ENCODE measurements at places on chromosomes 3 and 15. TPM values are rescaled to one million over a fixed set of nuclear protein-coding genes. Genes with fewer than 3 reads are reported as not detected.

DNA sequence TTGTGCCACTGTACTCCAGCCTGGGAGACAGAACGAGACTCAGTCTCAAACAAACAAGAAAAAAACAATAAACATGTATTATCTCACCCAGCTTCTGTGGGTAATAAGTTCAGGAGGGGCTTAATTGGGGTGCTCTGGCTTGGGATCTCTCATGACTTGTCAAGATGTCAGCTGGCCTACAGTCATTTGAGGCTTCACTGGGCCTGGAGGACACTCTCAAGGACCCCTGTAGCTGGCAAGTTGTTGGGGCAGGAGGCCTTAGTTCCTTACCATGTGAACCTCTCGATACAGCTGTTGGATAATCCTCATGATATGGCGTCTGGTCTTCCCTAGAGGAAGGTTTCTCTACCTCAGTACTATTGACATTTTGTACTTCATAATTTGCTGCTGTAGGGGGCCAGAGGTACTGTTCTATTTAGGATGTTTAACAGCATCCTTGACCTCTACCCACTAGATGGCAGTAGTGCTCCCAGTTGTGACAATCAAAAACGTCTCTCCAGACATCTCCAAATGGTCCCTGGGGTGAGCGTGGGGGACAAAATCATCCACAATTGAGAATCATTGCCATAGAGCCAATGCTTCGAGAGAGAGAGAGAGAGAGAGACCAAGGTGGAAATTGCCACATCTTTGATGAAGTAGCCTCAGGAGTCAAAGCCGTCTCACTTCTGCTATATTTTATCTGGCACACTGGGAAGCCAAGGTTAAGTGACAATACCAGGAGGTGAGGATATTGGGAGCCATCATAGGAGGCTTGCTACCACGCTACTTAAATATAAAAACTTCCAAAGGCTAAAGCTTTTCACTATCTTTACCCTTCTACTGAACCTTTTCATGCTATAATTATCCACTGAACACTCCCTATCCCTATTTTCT, 23.9 kb upstream of the SLTM start:
- DNase-seq = peak; percentile 35

DNA sequence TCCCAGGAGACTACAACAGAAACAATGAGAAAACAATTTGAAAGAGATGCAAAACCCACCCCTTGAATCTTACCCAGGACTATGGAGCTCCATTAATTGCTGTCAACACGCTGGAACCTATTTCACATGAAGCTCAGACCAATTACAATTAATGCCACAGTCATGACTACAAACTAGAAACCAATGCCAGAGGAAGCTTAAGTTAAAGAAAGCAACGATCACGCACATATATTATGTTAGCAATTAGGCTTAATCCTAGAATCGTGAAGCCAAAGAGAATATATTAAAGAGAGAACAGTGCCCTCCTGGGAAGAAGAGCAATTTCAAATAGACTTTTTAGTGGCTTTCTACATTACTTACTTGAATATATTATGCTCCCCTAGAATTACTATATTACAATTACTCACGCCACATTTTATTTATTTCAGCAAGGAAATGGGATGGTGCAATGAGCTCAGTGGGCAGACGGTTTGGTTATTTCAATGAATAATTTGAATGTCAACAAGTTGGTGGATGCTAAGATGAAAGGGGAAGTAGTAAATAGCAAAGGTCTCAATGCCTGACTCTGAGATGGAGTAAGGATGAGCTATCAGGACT, 125.5 kb downstream of the GREM1 start:
- DNase-seq = no peak

- no peak for DNase-seq
Observed at GRCh38 chr15:38226608-38227266, 25.9 kb upstream of the SPRED1 start.

DNA sequence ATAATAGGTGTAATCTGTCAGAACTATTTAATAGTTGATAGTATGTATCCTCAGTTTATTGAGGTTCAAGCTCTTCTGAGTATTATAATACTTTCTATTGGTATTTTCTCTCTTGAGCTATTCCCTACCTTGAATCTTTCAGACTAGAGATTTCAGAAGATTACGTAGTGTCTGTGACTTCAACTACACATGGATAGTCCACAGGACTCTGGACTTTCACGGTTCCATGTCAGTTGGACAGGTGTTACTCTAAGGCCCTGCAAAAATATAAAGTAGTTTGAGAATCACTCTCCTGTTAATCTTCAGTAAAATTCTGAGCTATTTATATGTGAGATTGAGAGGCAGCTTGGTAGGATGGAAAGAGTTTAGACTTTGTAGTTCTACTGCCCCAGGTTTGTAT, 353.5 kb upstream of the TPRG1 start:
- no peak for DNase-seq

- DNase-seq = no peak
Observed at GRCh38 chr3:146472611-146473010, 3.2 kb upstream of the PLSCR2 start.

DNA sequence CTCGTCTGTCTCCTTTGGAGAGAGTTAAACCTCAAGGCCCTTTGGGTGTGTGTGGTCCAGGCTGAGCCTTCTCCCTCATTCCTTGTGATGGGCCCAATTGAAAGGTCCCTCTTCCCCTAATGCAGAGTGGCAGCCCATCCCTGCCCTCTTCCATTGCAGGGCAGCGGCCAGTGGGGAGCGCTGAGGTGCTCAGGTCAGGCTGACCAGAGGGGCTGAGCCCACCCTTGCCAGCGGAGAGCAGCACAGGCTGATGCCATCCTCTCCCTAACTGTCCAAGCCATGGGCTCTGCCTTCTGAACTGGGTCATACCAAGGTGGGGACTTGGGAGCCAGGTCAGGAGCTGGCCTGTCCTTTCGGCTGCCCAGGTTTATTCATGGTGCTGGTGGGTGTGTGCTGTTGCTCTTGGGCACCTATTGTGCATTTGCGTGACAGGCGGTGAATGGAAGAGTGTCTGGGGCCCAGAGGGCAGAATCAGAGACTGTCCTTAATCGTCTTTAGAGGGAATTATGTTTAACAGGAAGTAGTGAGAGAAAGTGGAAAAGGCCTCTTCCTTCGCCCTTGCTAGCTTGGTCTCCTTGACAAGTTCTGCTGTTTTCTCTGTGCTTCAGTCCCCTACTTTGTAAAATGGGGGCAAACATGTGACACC, 96.9 kb downstream of the VGLL4 start:
- no peak for DNase-seq

GRCh38 chr15:79310612-79310984, 314 bp upstream of the TMED3 start:
- DNase-seq = peak; percentile 20

DNA sequence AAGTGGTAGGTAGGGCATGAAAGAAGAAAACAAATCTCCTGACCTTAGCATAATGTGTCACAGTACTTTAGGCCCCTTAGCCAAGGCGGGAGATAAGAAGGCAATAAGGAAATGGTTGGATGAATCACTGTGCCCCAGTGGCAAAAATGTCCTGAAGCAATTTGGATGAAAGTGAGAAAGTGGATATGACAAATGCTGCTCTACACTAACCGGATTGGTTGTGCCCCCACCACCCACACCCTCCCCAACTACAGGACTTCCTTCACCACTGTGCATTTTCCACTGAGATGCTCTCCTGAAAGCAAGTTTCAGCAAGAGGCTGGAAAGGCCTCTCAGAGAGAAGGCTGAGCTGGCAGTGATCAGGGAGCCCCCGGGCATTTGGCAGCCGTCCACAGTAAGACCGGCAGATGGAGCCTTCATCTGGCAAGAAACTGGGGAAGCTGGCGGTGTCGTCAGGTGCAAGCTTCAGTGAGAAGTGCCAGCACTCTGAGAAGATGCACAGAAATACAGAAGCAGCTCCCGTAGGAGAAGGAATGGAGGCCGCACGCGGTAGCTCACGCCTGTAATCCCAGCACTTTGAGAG, 63.8 kb downstream of the ATP1B3 start:
- peak; percentile 21 for DNase-seq

DNA sequence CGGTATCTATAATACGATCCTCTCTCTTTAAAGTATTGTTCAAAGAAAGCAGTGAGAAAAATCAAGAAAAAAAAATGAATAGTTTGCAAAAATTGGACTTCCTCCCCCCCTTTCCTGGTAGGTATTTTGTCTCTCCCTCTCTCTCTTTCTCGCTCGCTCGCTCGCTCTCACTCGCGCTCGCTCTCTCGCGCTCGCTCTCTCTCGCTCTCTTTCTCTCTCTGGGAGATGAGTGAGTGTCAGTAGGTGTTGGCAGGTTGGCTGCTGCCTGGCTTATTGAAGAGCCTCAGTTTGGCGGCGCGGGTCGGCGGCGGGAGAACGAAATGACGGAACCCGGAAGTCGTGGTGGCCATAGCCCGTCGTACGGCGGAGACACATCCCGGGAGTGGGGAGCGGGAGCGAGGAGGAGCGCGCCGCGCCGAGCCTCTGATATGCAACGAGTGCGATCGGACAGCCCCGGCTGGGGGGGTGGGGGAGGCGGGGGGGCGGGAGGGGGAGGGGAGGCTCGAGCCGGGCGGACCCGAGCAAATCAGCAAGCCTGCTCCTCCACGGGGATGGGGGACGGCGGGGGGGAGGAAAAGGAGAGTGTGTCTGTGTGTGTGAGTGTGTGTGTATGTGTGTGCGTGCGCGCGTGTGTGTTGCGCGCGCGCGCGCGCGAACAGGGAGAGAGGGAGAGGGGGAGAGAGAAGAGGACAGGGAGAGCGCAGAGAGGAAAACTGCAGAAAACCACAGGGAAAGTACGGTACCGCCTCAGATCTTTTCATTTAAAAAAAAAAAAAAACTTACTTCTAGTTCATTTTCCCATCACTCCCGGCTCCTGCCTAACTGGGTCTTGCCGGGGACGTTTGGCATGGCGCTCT, at the start of gene MEIS2:
Gene MEIS2 (minus strand): TSS at position 441 of the 857 bp plus-strand sequence. CDS start 1,083 bp downstream, outside the sequence.
- DNase-seq = peak; percentile 95

Gene ERICH6
- 1.4 TPM for polyA plus RNA-seq

DNA sequence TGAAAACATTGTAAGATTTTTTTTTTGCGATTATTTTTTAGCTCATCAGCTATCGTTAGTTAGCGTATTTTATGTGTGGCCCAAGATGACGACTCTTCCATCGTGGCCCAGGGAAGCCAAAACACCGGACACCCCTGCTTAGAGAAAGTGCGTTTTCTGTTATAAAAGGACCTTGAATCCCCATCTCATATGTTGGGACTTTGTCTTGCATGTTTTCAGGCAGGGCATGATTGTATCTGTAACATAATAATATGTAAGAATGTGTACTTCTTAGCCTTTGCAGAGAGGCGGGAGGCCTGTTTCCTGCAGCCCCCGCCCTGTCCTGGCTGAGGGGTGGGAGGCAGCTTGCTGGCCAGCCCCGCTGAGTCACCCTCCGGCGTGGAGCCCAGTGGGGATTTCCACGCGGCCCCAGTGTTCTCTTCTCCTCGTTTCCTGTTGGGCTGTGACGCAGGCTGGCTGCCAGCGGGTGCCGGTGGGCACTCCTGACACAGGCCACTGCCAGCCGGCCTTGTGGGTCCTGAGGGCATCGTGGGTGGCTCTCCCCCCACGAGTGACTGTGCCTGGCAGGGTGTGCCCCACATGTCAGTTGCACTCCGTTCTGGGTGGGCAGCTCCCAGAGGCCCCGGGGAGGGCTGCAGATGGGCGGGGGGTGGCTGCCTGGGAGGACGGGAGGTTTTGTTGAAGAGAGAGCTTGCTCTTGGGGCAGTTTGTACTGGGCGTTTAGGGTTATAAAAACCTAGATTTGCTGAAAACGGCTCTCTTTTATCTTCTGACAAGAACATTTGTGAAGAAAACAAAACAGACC, 55.6 kb downstream of the SMAD3 start:
- DNase-seq = no peak

DNA sequence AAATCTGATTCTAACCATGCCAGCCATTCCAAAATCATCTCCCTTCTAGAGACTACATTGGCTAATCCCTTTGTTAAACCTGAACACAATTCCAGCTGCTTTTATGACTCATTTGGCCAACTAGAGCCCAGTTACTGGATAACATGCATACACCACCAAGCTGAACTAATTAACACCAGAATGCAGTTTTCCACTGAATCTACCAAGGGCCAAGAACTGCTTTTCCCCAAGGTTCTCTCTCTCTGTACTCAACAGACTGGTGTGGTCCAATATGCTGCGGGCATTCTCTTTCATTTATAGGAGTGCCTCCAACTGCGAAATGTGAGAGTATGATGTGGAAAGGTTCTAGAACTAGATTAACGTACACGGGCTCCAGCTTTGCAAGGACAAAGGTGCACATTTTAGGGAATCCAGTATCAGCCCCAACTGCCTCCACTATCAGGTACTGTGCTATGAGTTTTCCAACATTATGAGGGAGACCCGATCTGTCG, 1.5 kb downstream of the CHSY1 start:
- no peak for DNase-seq

- no peak for DNase-seq
Observed at GRCh38 chr15:60795471-60795870, 316.5 kb upstream of the ICE2 start.

Measured in renal pelvis (tissue), 12 donors.